MG63 (cell line): ENCODE measurements at places on chromosomes 5 and 9.

DNA sequence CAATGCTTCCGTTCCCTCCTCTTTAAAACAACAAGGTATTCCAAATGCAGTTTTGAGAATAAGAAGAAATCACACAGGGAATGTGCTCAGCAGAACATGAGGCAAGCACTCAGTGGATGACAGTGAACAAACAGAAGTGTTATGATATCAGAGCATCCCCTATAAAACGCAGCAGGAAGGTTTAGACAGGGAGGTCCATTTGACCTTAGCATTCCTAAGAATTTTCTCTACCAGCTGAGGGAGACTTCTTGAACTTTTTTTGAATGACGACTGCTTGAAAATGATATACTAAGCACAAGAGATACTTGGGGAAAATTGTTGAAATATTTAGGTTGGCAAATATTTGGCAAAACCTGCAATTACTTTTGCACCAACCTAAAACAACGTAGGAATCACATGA lies 3.9 kb downstream of the AMACR start:
- DNase-seq: no peak

- DNase-seq: peak; percentile 83
Measured at GRCh38 chr5:141476132-141476911, 556 bp downstream of the PCDHGC3 start.

GRCh38 chr9:112031400-112031799 lies 134.8 kb downstream of the UGCG start:
- no peak for DNase-seq

GRCh38 chr5:9927521-9927997 lies 297.4 kb upstream of the TAS2R1 start:
- DNase-seq: no peak

DNA sequence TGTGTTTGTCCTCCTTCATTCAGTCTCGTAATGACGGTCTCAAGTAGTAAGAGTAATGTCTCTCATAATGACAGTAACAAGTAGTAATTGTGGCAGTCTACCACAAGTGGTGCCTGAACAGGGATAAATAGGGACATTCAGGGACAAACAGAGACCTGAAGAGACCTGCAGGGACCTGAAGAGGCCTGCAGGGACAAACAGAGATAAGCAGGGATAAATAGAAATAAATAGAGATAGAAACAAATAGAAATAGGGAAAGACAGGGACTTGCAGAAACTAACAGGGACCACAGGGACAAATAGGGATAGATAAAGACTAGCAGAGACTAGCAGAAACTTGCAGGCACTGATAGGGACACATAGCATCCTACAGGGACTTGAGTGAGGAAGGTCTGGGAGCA lies 7.9 kb downstream of the UGT3A2 start:
- no peak for DNase-seq

- peak; percentile 75 for DNase-seq
Measured at GRCh38 chr5:115471345-115472063, 73.1 kb downstream of the FEM1C start.

DNA sequence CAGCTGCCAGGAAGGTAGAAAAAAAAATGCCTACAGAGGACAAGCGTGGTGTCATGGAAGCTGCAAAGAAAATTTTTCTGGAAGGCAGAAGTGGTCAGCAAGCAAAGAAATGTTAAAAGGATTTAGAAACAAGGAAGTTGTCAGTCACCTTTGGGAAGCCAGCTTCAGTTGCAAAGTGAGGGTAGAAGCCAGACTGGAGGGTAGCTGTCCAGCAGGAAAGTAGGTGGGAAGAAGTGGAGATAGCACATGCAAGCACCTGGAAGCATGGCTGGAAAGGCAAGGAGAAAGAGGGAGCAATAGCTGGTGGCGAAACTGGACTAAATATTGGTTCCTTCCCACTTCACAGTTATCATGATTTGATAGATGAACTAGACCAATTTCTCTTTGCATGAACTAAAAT lies 54.3 kb downstream of the ADRB2 start:
- no peak for DNase-seq

GRCh38 chr9:21653091-21653490 lies 149.3 kb upstream of the MTAP start:
- no peak for DNase-seq

- no peak for DNase-seq
Measured at GRCh38 chr9:13431222-13431536, 151.7 kb upstream of the MPDZ start.
